Cerebellar cortex (tissue), 1 donor: ENCODE measurements at places on chromosomes 6 and 20.

GRCh38 chr20:15708984-15709598, 864.2 kb downstream of the KIF16B start:
- no peak for DNase-seq

GRCh38 chr20:36919715-36920333, 31.7 kb downstream of the SAMHD1 start:
- DNase-seq = peak; percentile 75

DNA sequence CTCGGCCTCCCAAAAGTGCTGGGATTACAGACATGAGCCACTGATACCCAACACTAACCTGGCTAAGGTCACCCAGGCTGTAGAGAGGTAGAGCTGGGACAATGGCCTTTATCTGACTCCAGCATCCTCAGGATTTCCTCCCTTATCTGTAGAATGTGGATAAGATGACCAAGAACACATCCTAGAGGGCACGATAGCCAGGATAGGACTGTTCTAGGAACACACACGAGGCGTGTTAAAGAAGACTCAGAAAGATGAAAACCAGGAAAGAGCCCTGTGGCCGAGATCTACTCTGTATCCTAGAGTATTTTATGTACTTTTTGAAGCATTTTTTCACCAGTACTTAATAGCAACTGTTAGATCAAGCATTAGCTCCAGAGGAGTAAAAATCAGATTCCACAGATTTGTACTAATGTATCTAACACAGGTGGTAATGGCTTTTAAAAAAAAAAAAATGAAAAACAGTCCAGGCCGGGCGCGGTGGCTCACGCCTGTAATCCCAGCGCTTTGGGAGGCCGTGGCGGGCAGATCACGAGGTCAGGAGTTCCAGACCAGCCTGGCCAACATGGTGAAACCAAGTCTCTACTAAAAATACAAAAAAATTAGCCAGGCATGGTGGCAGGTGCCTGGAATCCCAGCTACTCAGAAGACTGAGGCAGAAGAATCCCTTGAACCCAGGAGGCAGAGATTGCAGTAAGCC, 17.3 kb downstream of the PPP1R10 start:
- DNase-seq = no peak

- no peak for DNase-seq
Observed at GRCh38 chr6:6690144-6690483, 101.6 kb downstream of the LY86 start.

GRCh38 chr6:108710551-108710950, 137.7 kb upstream of the ARMC2 start:
- no peak for DNase-seq

GRCh38 chr6:57324538-57324937, 7.1 kb downstream of the PRIM2 start:
- peak; percentile 23 for DNase-seq

GRCh38 chr6:30156262-30156599, 4.8 kb downstream of the TRIM10 start:
- no peak for DNase-seq

DNA sequence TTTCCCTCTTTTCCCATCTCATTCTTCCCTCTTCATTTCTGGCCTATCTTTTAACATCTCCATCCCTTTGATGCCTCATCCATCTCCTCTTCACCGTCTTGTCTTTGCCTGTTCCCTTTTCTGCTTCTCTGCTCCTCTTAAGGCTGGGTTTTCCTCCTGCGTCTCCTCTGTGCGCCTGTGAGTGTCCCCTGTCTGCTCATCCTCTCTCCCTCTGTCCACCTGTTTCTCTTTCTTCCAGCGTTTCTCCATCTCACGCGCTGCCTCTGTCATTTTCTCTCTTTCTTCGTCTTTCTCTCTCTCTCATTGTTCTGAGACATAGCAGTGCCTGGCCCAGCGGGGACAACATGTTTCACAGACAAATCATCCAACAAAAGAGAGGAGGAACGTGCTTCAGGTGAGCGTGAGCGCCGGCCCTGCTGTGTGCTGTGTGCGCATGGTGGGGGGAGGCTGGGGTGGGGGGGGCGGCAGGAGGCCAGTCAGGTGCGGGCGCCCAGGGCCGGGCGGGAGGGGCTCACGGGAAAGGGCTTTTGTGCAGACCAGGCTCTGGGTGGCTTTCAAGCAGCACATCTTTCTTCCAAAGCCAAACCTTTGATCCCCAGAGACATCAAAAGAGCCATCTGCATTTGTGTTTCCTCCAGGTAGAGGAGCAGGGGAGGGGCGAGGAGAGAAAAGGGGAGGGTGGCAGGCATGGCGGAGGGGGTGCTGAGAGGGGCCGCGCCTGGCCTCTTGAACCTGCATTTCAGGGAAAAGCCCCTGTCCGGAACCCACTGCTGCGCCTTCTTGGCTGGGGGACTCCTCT, 121.3 kb downstream of the VEGFA start:
- DNase-seq = no peak

DNA sequence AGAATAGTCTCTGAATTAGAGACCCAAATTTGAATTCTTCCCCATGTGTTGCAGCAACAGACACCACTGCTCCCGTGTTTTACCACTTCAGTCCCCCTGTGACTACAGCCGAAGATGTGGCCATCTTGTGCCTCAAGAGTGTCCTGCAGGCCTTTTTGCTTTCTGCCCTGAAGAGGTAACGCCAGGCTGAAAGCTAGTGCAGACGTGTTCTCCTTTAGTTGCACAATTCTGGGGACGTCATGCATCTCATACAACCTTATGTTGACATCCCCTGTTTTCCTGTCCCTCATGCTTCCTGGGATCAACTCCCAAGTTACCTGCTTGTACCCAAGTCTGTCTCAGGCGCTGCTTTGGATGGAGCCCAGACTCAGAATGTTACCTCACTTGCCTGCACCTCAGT, 69.1 kb upstream of the SLC22A23 start:
- no peak for DNase-seq

DNA sequence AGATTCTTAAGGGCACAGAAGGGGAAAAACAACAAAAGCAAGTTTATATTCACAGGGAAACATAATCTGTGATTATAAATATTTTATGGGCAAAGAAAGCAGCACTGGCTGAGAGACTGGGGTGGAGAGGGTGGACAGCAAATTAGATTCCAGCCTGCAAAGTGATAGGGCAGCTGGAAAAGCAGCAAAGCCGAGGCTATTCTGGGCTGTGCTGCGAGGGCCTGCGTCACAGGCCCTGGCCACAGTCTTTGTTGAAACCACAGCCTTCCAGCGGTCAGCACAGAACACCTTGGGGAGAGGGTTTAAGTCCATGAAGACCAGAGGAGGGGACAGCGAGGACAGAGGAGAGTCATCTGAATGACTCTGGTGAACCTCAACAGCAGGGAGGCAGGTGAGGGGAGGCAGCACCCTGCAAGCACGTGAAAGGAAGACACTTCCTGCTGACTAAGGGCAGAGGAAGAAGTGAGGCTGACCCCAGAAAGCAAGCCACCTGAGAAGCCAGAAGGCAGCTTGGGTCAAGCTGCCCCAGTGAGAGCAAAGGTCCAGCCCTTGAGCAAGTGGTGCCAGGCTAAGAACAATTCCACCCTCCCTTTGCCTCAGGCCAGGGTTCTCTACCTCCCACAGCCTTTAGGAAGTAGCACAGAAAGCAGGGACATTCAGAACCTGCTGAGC, 17.1 kb downstream of the MRPL14 start:
- DNase-seq = no peak

- DNase-seq = no peak
Observed at GRCh38 chr6:78623554-78623953, 243.8 kb upstream of the IRAK1BP1 start.

DNA sequence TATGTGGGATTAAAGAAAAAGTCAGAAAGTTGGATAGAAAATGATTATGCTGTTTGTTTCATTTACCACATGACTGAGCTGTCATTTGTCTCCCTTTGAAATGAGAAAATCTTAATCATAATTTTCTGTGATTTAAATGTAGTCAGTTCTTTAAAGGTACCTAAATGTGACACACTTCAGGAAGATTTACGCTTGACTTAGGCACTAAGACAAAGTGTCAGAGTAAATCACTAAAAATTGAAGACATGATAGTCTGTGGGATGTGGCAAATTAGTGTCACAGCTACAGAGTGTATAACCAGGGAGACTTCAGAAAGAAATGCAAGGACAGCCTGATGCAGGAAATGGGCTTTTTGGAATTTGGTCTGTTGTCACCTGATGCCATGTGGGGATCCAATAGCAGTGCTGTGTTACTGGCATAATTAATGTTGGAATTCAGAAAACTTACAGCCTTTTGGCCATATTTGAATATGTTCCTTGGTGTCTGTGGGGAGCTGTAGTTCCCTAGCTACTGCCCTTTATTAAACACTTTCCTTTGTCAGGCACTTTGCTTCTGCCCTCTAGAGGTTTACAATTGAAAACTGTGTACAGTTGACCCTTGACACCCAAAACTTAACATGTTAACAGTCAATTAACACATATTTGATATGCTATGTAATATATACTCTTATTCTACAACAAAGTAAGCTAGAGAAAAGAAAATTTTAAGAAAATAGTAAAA, 493.8 kb downstream of the UTRN start:
- DNase-seq = no peak

- DNase-seq = no peak
Observed at GRCh38 chr20:10332656-10333415, 101.2 kb downstream of the MKKS start.

GRCh38 chr20:36744764-36745191, 1.1 kb downstream of the NDRG3 start:
- DNase-seq = peak; percentile 77

- peak; percentile 41 for DNase-seq
Observed at GRCh38 chr20:46051556-46052308, 22.7 kb downstream of the SLC12A5 start.

- no peak for DNase-seq
Observed at GRCh38 chr6:107399935-107400334, 59.4 kb downstream of the PDSS2 start.

DNA sequence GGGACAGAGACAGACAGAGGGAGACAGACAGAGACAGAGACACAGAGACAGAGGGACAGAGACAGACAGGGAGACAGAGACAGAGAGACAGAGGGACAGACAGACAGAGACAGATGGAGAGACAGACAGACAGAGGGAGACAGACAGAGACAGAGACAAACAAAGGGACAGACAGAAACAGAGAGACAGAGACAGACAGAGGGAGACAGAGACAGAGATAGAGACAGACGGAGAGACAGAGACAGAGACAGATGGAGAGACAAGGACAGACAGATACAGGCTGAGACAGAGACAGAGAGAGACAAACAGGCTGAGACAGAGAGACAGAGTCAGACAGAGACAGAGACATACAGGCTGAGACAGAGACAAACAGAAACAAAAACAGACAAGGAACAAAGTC, 39.4 kb upstream of the PHACTR3 start:
- DNase-seq = no peak

DNA sequence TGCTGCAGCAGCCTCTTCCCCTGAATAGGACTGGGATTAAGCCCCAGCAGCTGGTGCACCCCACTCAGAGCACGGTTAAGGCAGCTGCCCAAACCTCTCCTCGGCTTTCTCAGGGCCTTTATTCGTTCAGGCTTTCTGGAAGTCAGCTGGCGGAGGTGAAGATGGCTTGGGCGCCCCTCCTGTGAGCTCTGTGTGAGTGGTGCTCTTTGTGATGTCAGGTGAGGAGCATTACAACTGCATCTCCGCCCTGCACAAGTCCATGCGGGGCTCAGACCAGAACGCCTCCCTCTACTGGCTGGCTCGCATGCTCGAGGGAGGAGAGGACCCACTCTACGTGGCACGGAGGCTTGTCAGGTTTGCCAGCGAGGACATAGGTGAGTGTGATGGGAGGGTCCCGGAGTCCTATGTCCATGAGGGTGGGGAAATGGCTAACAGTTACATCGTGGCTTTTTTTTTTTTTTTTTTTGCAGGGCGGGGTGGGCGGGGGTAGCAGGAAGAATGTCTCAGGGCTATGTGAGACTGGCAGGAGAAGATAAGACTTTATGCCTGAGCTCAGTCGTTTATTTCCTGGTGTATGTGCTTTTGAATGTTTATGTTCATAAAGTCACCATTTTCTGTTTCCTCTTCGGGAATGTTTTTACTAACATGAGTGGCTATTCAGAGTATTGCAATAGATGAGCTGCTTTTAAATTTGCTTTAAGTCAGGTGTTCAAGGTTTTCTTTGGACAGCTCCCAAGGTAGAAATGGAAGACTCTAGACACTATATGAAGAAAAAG, 18.2 kb downstream of the WRNIP1 start:
- DNase-seq = peak; percentile 39

DNA sequence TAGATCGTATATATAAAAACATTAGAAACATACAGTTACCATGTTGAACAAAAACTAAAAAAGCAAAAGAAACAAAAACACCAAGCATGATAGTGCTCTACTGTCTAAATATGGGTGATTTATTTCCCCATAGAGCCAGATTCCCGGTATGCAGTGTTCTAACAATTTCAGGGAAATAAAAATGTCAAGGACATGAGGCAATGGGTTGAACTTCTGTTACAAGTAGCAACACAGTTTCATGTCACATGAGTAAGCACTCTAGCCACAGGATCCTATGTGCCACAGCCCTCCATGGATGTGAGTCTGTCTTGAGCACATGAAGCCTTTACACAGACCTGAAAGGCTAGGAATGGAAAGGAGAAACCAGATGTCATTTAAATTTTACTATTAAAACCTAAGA, 96.0 kb downstream of the MAP3K5 start:
- DNase-seq = no peak

GRCh38 chr20:8344631-8345030, 212.6 kb downstream of the PLCB1 start:
- no peak for DNase-seq

DNA sequence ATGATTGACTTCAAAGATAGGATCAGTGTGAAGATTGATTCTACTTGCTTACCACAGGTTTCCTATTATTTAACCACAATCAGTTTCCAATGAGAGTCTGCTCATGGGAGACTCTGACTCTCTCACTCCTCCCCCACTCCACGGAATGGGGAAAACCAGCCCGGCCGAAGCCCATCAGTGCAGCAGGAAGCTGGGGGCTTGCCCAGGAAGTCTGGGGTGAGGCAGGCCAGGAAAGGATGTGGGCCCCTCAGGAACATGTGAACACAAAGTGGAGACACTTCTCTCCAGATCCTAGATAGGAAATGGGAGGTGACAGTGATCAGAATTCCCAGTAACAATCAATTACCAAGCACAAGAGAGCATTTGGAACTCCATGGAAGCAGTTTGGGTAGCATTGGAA, 144.2 kb downstream of the TTLL2 start:
- no peak for DNase-seq

- no peak for DNase-seq
Observed at GRCh38 chr6:166947251-166947650, 9.1 kb downstream of the RNASET2 start.

GRCh38 chr6:21731411-21732031, 138.0 kb downstream of the SOX4 start:
- no peak for DNase-seq

- DNase-seq = no peak
Observed at GRCh38 chr6:39553029-39553428, 172.2 kb downstream of the KIF6 start.

GRCh38 chr6:1144842-1145767, 166.8 kb upstream of the FOXQ1 start:
- no peak for DNase-seq

- DNase-seq = no peak
Observed at GRCh38 chr6:3009930-3010329, 10.2 kb downstream of the NQO2 start.

- DNase-seq = no peak
Observed at GRCh38 chr6:3545156-3545555, 88.3 kb upstream of the SLC22A23 start.

- DNase-seq = no peak
Observed at GRCh38 chr20:5844063-5844681, 94.0 kb downstream of the SHLD1 start.
